Brain (organoid and tissue), 16 donors: ENCODE measurements at places on chromosomes 13 and 19.

GRCh38 chr19:16566161-16566560 lies 6.1 kb downstream of the SLC35E1 start:
- no peak for DNase-seq

DNA sequence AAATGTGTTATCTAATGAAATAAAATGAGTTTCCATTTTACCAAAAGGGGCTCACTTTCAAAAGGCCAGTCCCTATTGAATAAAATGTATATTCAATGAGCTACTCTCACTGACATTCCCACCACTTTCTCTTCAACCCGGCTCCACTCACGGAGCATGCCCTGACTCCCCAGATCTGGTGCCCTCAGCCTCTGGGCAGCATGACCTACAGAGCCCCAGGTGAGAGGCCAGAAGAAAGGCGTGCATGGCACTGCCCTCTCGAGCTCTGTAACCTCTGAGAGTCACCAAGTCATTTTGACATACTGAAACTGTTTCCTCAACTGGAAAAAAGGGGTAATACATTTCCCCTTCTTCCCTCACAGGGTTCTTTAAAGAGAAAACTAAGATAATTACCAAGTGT lies 25.2 kb upstream of the SIAH3 start:
- no peak for DNase-seq

DNA sequence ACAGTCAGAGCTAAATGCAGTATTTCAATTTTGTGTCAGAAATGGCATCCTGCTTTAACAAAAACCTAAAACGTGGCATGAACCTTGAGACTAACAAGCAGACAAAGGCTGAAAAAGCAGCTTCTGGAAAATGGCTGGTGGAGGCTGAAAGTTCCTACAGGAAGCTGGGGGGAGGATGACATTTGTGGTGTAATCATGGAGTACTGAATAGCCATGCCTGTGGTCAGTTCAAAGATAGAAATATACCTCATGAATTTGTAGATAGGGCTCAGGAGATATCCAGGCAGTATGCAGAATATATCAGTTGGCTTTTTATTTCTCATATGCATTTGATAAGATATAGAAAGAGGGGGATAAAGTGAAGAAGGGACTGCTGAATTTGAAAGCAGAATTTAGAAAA lies 181.7 kb downstream of the UQCRFS1 start:
- no peak for DNase-seq

GRCh38 chr13:90591927-90592268 lies 755.6 kb upstream of the MIR17HG start:
- DNase-seq: no peak

DNA sequence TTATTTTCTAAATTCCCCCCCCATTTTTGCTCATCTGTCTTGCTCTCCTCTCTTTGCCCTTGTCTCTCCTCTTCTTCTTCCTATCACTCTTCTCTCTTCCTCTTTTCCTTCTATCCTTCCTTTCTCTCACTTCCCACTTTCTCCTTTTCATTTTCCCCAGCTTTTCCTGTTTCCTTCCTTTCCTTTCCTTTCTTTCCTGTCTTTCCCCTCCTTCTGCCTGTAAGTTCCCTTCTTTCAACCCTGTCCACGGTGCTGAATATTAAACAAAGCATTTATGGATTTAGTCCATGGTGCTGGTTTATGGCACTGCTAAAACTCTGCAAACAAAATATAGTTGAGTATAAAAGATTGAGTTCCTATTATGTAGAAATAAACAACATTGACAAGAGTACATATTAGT lies 27.6 kb downstream of the SCEL start:
- DNase-seq: no peak

- DNase-seq: no peak
These were observed 9.0 kb upstream of the ECH1 start for GRCh38 chr19:38840583-38840968.

- no peak for DNase-seq
These were observed 9.7 kb downstream of the LPAR6 start for GRCh38 chr13:48403151-48403631.

DNA sequence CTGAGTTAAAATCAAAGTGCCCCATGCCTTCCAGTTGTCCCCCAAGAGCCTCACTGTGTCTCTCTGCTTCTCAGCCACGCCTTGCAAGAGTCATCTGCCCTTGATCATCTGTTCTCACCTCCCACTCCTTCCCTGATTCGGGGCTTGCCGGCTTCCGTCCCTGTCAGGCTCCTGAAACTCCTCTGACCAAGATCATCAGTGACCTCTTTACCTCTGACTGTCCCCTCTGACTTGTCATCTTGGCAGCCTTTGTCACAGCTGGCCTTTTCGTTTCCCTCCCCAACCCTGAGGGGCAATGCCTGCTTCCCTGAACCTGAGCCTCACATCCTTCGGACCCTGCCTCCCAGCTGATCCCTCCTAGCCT lies 66.3 kb downstream of the MAP4K1 start:
- DNase-seq: no peak

DNA sequence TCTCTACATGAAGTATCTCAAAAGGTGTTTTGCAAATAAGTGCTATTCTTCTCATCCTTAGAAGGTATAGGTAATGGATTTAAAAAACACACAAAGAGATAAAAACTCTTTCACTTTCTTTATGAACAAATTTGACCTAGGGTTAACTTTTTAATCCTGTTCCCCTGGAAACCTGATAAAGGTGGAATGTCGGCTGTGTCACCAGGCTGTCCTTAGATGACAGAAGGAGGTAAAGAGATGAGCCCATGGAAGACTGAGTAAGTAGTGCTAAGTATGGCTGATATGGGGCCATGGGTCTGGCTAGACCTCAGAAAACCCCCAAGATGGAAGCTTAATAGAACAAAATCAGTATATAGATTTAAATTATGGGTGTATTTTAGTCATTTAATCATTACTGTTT lies 153.8 kb upstream of the LSM14A start:
- DNase-seq: no peak

GRCh38 chr19:42199440-42200115 lies 17.9 kb downstream of the DEDD2 start:
- DNase-seq: no peak

GRCh38 chr13:36954542-36954941 lies 34.5 kb upstream of the SMAD9 start:
- DNase-seq: no peak

- no peak for DNase-seq
These were observed 44.7 kb upstream of the LATS2 start for GRCh38 chr13:21106089-21106488.

DNA sequence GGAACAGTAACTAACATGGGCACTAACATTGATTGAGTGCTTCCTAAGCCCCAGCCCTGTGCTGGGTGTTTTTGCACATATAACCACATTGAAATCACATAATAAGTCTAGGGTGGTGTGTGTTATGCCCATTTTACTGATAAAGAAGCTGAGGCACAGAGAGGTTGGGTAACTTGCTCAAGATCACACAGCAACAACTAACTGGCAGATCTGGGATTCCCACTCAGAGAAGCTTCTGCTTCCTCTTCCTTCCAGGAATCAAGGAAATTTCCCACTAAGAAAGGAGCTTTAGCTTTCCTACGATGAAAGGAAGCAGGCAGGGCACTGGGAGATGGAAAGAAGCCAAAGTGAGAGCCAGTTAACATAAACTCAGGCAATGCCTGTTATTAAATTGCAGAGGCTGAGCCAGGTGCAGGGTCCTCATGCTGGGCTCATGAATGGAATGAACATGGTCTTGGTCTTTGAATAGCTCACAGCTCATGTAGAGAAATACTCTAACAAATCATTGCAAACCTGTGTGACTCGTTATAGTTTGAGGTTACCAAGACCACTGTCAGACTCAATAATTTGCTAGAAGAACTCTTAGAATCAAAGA lies 10.1 kb downstream of the SSC5D start:
- DNase-seq: no peak

DNA sequence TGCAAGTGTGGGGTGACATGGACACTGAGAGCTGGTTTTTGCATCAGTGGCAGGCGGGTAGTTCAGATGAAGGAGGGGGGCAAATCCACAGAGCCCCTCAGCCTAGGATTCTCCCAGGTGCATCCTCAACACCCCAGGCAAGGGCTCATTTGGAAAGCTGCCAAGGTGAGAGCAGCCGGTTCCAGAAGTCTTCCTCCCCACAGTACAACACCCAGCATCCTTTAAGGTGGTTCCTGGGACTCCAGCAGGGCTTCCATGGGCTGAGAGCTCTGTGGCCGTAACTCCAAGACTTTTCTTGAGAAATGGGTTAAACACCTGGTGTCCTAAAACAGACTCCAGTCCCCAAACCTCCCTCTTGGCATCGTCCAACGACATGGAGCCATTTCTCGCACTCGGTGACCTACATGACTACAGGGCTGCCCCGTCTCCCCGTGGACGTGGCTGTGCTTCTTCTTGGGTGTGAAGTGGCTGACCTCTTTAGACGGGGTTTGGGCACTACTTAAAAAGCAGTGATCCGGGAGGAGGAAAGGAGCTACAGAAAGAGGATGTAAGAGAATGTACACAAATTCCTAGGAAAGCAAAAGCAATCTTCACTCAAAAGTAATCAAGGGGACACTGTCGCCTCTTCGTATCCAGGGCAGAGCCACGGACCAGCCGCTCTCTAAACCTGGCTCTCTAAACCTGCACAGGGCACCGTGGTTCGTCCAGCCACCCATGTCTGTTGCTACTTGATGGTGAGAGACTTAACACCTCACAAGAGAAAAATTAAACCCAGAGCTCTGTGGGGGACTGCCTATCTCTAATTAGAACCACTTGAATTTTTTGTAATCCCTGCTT lies 25.5 kb downstream of the RANBP3 start:
- peak; percentile 8 for DNase-seq

GRCh38 chr19:34363094-34363493 lies 1.9 kb upstream of the GPI start:
- no peak for DNase-seq

DNA sequence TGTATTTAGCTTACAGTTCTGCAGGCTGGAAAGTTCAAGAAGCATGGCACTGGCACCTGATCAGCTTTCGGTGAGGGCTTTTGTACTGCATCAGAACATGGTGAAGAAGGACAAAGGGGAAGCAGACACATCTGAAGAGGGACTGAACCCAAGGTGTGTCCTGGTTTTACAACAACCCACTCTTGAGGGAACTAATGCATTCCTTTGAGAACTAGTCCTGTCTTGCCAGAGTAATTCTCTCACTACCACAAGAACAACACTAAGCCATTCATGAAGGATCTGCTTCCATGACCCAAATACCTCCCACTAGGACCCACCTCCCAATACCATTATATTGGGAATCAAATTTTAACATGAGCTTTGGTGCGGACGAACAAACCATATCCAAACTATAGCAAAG lies 93.6 kb downstream of the RFC3 start:
- DNase-seq: no peak

DNA sequence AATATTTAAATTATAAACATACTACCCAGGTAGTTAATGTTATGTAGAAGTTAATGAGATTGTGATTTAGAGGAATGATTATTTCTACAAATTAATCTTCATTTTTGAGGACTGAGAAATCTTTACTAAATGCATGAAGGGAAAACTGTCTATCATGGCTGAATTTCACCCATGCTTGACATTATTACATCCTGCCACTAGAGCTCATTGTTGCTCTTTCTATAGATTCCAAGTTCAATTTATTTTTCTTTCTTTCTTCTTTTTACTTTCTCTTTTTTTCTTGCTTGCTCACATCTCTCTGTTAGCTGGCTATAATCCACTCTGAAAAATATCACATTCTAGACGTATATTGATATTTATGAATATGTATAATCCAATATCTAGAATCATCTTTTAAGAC lies 505.0 kb upstream of the KLHL1 start:
- peak; percentile 58 for DNase-seq

GRCh38 chr13:96090240-96091101 lies 564 bp downstream of the HS6ST3 start:
- peak; percentile 15 for DNase-seq

DNA sequence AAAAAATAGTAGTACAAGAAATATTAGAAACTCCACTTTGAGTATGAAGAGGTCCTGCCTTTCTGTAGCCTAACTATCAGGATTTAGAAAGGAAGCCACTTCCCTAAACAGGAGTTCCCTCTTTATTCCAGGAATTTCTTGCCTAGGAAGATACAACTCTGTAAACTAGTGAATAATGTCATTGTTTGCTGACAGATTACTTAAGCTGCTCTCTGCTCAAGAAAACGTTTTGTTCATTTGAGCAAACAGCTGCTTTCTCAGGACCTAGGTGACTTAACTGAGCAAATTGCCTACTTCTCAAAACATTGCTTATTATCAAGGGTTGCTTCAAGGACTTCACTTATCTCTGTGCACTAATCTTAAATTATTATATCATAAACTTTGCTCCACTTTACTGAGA lies 1419.4 kb upstream of the SLC10A2 start:
- DNase-seq: no peak

DNA sequence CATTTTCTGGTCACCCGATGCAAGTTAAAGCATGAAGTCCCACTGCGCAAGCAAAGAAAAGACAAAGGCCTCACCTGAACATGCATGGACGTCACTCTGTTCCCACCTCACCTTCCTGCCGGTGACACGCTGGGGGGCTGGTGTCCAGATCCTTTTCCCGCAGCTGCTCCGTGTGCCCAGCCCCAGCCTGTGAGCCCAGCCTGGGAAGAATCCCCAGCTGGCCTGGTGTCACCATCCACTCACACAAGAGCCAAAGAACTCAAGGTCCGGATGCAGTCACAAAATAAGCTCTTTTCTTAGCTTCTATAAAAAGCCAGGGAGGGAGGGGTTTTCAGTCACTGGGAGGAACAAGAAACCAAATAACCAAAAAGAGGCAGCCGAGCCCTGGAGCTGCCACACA lies 249.9 kb downstream of the COL4A1 start:
- no peak for DNase-seq

DNA sequence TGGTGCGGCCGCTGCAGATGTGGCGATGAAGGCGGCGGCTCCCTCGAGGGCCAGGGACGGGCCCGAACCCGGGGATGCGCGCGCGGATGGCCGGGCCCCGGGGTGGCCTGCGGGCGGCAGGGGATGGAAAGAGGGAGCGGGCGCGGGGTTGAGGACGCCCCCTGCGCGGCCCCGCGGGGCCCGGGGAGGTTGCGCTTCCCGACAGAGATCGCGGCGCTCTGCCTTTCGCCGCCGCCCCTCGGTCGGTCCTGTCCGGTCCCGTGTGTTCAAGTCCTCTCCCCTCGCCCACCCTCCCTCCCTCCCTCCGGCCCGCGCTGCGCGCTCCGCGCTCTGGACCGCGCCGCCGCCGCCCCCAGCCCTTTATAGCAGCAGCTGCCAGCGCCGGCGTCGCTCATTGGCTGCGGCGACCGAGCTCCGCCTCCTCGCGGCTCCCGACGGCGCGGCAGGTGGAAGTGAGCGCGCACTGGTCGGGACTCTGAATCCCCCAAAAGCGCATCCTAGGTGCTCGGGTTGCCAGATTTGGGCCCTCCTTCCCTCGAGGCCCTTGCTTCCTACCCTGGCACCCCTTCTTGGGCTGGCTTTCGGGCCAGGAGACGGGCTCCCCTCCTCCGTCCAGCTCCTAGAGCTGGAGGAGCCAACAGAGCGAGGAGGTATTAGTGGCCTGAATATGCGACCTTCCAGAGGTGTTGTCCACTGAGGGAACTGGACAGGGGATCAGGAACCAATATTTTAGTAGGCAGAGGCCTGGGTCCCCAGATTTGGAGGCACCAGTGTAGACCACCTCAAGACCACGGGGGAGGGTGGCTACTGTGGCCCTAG lies at the start of gene ELAVL3:
Gene ELAVL3 (minus strand): TSS at position 332 of the 819 bp plus-strand sequence. CDS start 438 bp downstream, outside the sequence.
- peak; percentile 93 for DNase-seq
